Fibroblast of the aortic adventitia (primary cell): ENCODE measurements at places on chromosomes 5 and 9. TPM values are rescaled to one million over a fixed set of nuclear protein-coding genes. Genes with fewer than 3 reads are reported as not detected.

Gene PLAC8L1
- total RNA-seq: 0.98 TPM in 1 of 2 replicates, not detected in the other

Gene IFNE
- total RNA-seq: 4.5 and 18.3 TPM in 2 replicates

Gene LCN15
- total RNA-seq: not detected in 2 replicates

Gene SMIM32
- total RNA-seq: not detected in 2 replicates

Gene PCDHGB6
- total RNA-seq: 3.8 and 5.8 TPM in 2 replicates

Gene ZFP2
- total RNA-seq: 0.36 and 2.7 TPM in 2 replicates

Gene DMXL1
- 57.6 and 152 TPM in 2 replicates for total RNA-seq

Gene ENTPD2
- 0.09 TPM in 1 of 2 replicates, not detected in the other for total RNA-seq

Gene XRCC4
- total RNA-seq: 27.7 and 36.5 TPM in 2 replicates

Gene CDH10
- 0.65 and 1.4 TPM in 2 replicates for total RNA-seq

Gene BNIP1
- total RNA-seq: 10.8 and 20.9 TPM in 2 replicates

Gene LTC4S
- total RNA-seq: 1.5 and 3.3 TPM in 2 replicates

Gene GPSM1
- total RNA-seq: 25.9 and 48.5 TPM in 2 replicates

Gene ARL14EPL
- total RNA-seq: 0.18 TPM in 1 of 2 replicates, not detected in the other
